ENCODE measurements at places on chromosomes 1 and 21. TPM values are rescaled to one million over a fixed set of nuclear protein-coding genes. Genes with fewer than 3 reads are reported as not detected.

The HRNR gene
- not detected for total RNA-seq

The C1orf87 gene
- not detected for total RNA-seq

The PPP1R15B gene
- total RNA-seq, result 14.4 TPM

The DNM3 gene
- 0.77 TPM for total RNA-seq

The RHCE gene
- total RNA-seq, result 1.2 TPM

The COL16A1 gene
- 14.2 TPM for total RNA-seq

The OPRD1 gene
- total RNA-seq, result not detected

The SMPDL3B gene
- 0.28 TPM for total RNA-seq

The ATAD3C gene
- not detected for total RNA-seq

The CA6 gene
- not detected for total RNA-seq

The GREM2 gene
- total RNA-seq, result 1.4 TPM

The OR14K1 gene
- not detected for total RNA-seq
